ENCODE measurements at places on chromosomes 13 and 19. TPM values are rescaled to one million over a fixed set of nuclear protein-coding genes. Genes with fewer than 3 reads are reported as not detected.

- no peak for DNase-seq
Observed at GRCh38 chr13:62932256-62932883, 1516.7 kb upstream of the PCDH20 start.

- DNase-seq: no peak
Observed at GRCh38 chr13:50358231-50359040, 343.2 kb downstream of the KCNRG start.

GRCh38 chr19:47021536-47022139 is 2.0 kb downstream of the NPAS1 start:
- DNase-seq: no peak

- no peak for DNase-seq
Observed at GRCh38 chr13:107518292-107518691, 697.0 kb downstream of the LIG4 start.

NLRP13 gene
- total RNA-seq: not detected

All from omental fat pad (tissue), 4 donors.